ENCODE measurements at places on chromosomes 12 and 14. TPM values are rescaled to one million over a fixed set of nuclear protein-coding genes. Genes with fewer than 3 reads are reported as not detected.

The NPFF gene
- total RNA-seq = not detected

DNA sequence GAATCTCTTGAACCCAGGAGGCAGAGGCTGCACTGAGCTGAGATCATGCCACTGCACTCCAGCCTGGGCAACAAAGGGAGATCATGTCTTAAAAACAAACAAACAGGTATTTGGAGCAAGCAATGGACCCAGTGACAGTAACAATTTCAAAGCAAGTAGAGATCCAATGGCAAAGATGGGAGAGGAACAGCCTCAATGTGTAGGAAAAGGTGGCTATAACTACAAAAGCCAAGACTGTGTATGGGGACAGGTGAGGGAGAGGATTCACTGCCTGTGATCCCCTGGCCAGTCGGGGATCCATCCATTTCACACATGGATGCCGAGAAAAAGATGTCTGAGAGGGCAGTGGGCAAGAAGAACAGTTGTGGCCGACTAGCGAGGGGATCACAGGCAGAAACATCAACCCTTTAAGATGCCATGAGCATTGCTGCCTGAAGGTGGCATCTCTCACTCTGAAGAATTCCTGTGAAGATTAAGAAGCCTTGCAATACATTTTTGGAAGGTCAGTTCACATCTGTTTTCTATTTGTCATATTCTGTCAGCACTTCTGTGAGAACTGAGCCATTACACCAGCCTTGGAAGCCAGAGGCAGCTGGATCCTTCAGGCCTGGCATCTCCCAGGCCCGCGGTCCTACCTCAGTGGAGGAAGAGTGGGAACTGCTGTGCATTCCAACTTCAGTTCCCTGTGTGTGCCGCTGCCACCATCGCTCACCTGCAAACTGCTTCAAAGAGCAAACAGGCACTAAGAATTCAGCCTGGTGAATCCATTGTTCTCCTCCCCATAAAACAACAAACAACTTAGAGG lies 54.5 kb upstream of the FRS2 start:
- DNase-seq = no peak

- DNase-seq = no peak
Measured at GRCh38 chr12:63863658-63864453, 19.4 kb downstream of the SRGAP1 start.

- no peak for DNase-seq
Measured at GRCh38 chr12:85468356-85469157, 188.5 kb downstream of the ALX1 start.

The CISTR gene
- 1.7 TPM for total RNA-seq

- no peak for DNase-seq
Measured at GRCh38 chr12:34403706-34404376, 381.5 kb downstream of the ALG10 start.

DNA sequence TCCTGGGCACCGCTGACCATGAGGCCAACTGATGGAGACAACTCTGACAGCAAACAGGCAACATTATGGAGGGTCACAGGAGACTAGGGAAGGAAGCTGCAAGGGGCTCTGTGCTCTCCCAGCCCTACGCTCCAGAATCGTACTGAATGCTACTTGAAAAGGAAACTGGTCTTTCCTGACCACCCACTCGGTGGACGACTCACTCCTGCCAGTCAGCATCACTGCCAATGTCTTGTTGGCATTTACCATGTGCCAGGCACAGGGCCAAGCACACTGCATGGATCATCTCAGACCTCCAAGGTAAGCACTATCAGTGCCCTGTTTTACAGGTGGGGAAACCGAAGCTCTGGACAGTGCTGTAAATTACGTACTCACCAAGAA lies 38.0 kb downstream of the CCDC85C start:
- no peak for DNase-seq

DNA sequence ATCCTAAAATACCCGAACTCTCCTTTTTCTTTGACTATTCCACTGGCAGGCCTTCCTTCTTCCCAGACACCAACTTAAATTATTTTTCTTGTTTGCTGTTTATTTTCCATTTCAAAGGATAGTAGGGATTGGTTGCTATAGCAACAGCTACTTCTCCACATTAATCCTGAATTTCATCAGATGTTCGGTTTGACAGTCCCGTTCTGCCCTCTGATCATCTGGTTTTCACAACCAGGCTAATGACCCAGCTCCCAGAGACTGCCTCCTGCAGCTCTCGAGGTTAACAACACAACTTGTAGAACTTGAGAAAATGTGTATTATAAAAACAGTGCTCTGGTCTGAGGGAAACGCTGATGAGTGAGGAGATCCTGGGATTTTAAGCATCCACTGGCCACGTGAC lies 45.5 kb downstream of the NUAK1 start:
- DNase-seq = no peak

GRCh38 chr12:122437656-122438121 lies 15.2 kb upstream of the CLIP1 start:
- peak; percentile 71 for DNase-seq

The RPGRIP1 gene
- 0.60 TPM for total RNA-seq

The OASL gene
- total RNA-seq = 0.08 TPM

GRCh38 chr12:54175200-54175963 lies 13.4 kb downstream of the SMUG1 start:
- peak; percentile 18 for DNase-seq

The ASB2 gene
- total RNA-seq = 294 TPM

- DNase-seq = no peak
Measured at GRCh38 chr12:39037115-39037514, 131.7 kb upstream of the CPNE8 start.

GRCh38 chr12:121786440-121786825 lies 7.1 kb downstream of the RHOF start:
- peak; percentile 41 for DNase-seq

DNA sequence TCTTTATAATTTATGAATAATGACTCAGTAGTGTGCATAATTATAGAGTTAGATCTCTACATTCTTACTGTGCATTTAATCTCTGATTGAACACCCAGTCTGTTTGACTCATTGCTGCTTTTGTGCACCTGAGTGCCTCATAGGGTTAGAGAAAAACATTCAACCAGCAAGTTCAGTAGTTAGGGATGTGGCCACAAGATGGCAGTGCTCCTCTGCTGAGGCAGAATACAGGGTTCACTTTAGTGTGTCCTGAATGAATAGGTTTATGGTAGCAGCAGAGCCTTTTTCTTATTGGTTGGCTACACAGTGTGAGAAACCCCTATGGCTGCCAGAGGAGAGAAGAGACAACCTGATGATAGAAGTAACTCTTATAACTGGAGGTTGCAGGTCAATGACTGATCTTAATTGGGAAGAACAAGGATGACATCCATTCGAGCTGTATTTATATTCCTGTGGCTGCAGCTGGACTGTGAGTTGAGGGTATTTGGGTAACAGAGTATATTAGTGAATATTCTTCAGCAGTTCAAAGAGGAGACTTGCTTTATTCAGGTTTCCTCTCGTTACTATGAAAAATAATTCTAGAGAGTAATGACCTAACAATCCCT lies 194.9 kb upstream of the OR4E1 start:
- DNase-seq = no peak

GRCh38 chr14:52299692-52300278 lies 14.3 kb upstream of the PTGER2 start:
- no peak for DNase-seq

The GLT8D2 gene
- total RNA-seq = 8.8 TPM

The IL22 gene
- not detected for total RNA-seq

- no peak for DNase-seq
Measured at GRCh38 chr14:72495668-72496067, 398.2 kb downstream of the DPF3 start.

DNA sequence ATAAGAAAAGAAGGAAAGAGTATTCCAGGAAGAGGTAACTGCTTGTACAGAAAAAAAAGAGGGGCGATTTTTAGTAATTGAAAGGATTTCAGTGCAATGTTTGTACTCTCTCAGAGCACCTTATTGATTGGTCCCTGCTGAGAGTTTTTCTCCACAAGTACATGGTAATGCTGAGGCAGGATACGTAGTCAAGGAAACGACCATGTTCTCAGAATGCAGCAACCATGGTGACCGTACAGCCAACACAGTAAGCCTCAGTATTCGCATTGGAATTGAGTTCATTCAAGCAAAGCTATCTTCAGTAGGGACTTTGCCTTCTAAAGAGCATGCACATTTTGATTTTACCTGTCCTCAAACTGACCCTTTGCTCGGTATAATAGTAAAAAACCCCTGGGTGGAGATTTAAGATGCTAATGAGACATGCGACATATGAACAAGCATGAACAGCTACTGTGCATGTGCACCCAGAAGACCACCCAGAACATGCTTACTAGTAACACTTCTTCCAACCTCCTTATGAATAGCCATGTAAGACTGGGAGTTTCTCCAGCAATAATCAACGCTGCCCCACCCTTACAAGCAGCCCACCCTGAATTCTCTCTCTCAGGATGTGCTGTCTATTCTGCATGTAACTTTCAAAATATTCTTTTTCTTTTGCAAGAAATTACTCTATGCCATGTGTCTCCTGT lies 6.2 kb upstream of the SLC41A2 start:
- DNase-seq = no peak

DNA sequence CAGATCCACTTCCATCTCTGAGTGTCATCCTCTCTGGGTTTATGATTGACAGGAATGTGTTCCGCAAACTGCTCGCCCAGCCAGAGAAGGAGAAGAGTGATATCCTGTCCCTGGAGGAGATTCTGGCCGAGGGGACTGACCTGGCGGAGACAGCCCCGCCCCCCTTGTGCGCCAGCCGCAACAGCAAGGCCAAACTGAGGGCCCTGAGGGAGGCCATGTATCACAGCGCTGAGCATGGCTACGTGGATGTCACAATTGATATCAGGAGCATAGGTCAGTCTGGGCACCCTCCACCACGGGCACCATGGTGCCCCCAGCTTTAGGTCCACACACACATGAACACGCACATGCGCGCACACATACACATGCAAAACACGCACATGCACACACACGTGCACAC lies 67.5 kb upstream of the PWP1 start:
- DNase-seq = no peak

DNA sequence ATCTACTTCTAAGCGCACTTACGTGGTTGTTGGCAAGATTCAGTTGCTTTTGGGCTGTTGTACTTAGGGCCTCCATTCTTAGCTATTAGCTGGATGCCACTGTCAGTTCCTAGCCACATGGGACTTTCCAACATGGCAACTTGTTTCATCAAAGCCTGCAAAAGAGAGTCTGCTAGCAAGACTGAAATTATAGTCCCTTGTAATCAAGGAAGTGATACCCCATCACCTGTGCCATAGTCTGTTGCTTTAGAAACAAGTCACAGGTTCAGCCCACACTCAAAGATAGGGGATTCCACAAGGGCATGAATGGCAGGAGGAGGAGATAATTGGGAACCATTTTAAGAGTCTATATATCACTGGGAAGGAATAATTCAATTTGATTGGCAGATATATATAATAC lies 27.1 kb upstream of the SLC17A8 start:
- DNase-seq = no peak

The LUM gene
- total RNA-seq = 54.9 TPM

The RNFT2 gene
- 1.0 TPM for total RNA-seq

- no peak for DNase-seq
Measured at GRCh38 chr12:75560167-75560566, 48.8 kb upstream of the KRR1 start.

- no peak for DNase-seq
Measured at GRCh38 chr14:94321421-94322271, 1.5 kb downstream of the SERPINA6 start.

- DNase-seq = no peak
Measured at GRCh38 chr12:95237315-95237714, 19.7 kb downstream of the VEZT start.

The TGM1 gene
- 1.1 TPM for total RNA-seq

GRCh38 chr14:105082703-105083102 lies 17.5 kb upstream of the GPR132 start:
- DNase-seq = no peak

The CFAP54 gene
- 0.22 TPM for total RNA-seq

Data from Right ventricle myocardium inferior (tissue), 1 donor.